Activated T-helper 1 cell treated with anti-CD3 and anti-CD28 coated beads, Interleukin-12 subunit alpha, Interleukin-12 subunit beta, Interleukin-2, Interleukin-4 antibody, amounts not matched to agents 30 ng/mL and 10 ng/mL and 1 ng/mL, durations not matched to agents 14 hours and 24 hours and 36 hours (primary cell): ENCODE measurements at places on chromosomes 1 and 21. TPM values are rescaled to one million over a fixed set of nuclear protein-coding genes. Genes with fewer than 3 reads are reported as not detected.

- H3K27ac ChIP-seq, result no peak overlapping the region
- H3K36me3 ChIP-seq, result no peaks in the 10 kb centered on the region
- no peak for DNase-seq
- H3K27me3 ChIP-seq, result peaks cover 9% of the 10 kb centered on the region
- H3K4me3 ChIP-seq, result no peak overlapping the region
Measured at GRCh38 chr21:38850277-38850951, 44.7 kb downstream of the ETS2 start.

GRCh38 chr1:15246960-15247614 is at the start of gene FHAD1:
FHAD1 (plus strand) TSS chr1:15247223; CDS start chr1:15251785, 4,562 bp downstream.
- DNase-seq, result no peak
- peak within 1 kb of the TSS; percentile 63 for H3K27ac ChIP-seq
- H3K36me3 ChIP-seq, result peaks cover 10% of the 10 kb centered on the region
- H3K4me3 ChIP-seq, result peak within 1 kb of the TSS; percentile 56
- H3K27me3 ChIP-seq, result peaks cover 64% of the 10 kb centered on the region
- peaks cover 57% of the 10 kb centered on the region for H3K4me1 ChIP-seq

DNA sequence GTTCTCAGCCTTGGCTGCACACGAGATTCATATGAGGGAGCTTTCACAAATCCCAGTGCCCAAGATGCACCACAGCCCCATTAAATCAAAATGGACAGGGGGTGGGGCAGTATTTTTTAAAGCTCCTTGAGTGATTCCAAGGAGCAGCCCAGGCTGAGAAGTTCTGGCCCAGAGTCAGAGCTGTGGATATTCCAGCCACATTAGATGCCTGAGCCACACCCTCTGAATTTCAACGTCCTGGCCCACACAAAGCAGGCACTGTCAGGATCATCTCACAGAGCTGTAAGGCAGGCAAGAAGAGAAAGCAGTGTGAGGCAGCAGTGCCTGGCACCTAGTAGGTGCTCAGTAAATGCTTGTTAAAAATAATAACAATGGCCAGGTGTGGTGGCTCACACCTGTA is 37.4 kb downstream of the PAX7 start:
- peaks cover 4% of the 10 kb centered on the region for H3K27me3 ChIP-seq
- H3K4me3 ChIP-seq, result no peak overlapping the region
- H3K4me1 ChIP-seq, result no peaks in the 10 kb centered on the region
- DNase-seq, result no peak
- no peak overlapping the region for H3K27ac ChIP-seq

DNA sequence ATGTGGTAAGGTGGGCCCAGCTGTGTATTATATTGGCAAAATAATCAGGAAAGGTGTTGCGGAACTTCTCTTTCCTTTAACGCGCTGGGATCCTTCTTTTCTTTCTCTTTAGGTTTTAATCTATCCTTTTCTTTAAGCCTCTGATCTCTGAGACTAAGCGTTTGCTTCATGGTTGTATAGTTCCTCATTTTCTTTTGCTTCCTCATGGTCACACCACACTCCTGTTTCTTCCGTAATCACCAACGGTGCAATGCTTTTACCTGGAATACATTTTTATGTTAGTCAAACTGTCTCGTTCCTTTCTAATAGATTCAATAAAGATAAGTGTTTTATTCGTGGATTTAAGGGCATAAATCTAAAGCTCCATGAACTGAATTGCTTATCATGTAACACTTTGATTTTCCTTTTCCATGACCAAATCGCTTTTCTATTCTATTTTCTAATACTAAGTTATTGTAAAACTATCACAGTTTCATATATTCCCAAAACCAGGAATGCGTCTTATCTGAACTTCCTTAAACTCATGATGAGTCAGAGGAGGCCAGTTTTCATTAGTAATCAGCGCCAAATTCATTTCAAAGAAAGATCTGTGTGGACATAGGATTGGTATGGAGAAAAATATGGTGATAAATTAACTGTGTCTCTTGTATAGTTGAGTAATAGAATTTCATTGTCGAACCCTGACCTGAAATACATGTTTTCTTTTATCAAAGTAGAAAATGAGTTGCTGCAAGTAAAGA is 12.2 kb downstream of the SDCCAG8 start:
- peaks cover 15% of the 10 kb centered on the region for H3K4me1 ChIP-seq
- peaks cover 8% of the 10 kb centered on the region for H3K36me3 ChIP-seq
- H3K27ac ChIP-seq, result no peak overlapping the region
- H3K27me3 ChIP-seq, result no peaks in the 10 kb centered on the region
- H3K4me3 ChIP-seq, result no peak overlapping the region

GRCh38 chr1:173866413-173867115 is 1.2 kb downstream of the GAS5 start:
- peaks cover 62% of the 10 kb centered on the region for H3K36me3 ChIP-seq
- peaks cover 63% of the 10 kb centered on the region for H3K4me1 ChIP-seq
- peak overlapping the region; percentile 98 for H3K27ac ChIP-seq
- H3K4me3 ChIP-seq, result peak overlapping the region; percentile 98
- H3K27me3 ChIP-seq, result no peaks in the 10 kb centered on the region

BCL10 gene
- 25.1 and 28.8 TPM in 2 replicates for total RNA-seq
